Epithelial cell of prostate (primary cell): ENCODE measurements at places on chromosomes 2 and 18.

GRCh38 chr2:127011231-127011661 lies 95.7 kb downstream of the BIN1 start:
- no peak for DNase-seq

GRCh38 chr2:84939426-84940087 lies 31.4 kb upstream of the KCMF1 start:
- DNase-seq: no peak

DNA sequence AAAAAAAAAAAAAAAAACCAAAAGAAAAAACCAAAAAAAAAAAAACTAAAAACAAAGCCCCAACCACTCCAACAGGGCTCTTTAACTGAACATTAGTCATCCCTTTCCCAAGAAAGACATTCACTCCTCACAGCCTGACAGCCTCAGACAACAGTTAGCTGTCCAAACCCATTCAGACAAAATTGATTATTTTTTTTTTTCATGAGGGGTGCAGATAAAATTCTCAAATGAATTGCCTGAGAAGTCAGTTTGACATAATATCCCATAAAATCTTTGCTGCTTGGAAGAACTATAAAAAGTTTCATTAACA lies 206.1 kb upstream of the REV1 start:
- DNase-seq: no peak

- no peak for DNase-seq
Observed at GRCh38 chr2:128617029-128617590, 298.4 kb upstream of the HS6ST1 start.

GRCh38 chr2:129709956-129710598 lies 269.4 kb upstream of the RAB6C start:
- DNase-seq: no peak

GRCh38 chr18:33123862-33124518 lies 316.5 kb downstream of the CCDC178 start:
- DNase-seq: no peak
